ENCODE measurements at places on chromosomes 16 and 17.

GRCh38 chr16:57049678-57050077 is 42.7 kb upstream of the CPNE2 start:
- DNase-seq: no peak

GRCh38 chr16:13106464-13106863 is 205.1 kb downstream of the SHISA9 start:
- DNase-seq: no peak

- no peak for DNase-seq
These were observed 64.4 kb downstream of the ABCC6 start for GRCh38 chr16:16158741-16159374.

GRCh38 chr17:82876149-82876548 is 36.3 kb upstream of the ZNF750 start:
- DNase-seq: peak; percentile 55

DNA sequence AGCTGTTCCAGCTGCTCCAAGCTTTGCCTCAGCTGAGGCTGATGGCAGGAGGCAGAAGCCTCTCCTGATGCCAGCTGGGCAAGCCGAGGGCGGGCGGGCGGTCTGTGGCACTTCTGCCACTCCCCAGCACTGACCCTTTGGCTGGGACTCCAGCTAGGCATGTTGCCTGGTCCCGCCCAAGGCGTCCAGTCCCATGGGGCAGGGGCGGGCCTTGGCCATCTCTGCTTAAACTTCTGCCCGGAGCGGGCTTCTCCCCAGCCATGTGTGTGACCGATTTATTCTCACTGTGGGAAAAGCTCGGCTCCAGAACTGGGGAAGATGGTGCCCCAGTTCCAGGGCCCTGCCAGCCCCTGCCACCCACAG is 349.1 kb downstream of the SEC14L1 start:
- DNase-seq: no peak

GRCh38 chr17:75594499-75595283 is 7.1 kb downstream of the MYO15B start:
- DNase-seq: no peak

- peak; percentile 97 for DNase-seq
These were observed 31.0 kb downstream of the SOX9 start for GRCh38 chr17:72151565-72152386.

- no peak for DNase-seq
These were observed 64.3 kb downstream of the KLHDC4 start for GRCh38 chr16:87701505-87701921.

DNA sequence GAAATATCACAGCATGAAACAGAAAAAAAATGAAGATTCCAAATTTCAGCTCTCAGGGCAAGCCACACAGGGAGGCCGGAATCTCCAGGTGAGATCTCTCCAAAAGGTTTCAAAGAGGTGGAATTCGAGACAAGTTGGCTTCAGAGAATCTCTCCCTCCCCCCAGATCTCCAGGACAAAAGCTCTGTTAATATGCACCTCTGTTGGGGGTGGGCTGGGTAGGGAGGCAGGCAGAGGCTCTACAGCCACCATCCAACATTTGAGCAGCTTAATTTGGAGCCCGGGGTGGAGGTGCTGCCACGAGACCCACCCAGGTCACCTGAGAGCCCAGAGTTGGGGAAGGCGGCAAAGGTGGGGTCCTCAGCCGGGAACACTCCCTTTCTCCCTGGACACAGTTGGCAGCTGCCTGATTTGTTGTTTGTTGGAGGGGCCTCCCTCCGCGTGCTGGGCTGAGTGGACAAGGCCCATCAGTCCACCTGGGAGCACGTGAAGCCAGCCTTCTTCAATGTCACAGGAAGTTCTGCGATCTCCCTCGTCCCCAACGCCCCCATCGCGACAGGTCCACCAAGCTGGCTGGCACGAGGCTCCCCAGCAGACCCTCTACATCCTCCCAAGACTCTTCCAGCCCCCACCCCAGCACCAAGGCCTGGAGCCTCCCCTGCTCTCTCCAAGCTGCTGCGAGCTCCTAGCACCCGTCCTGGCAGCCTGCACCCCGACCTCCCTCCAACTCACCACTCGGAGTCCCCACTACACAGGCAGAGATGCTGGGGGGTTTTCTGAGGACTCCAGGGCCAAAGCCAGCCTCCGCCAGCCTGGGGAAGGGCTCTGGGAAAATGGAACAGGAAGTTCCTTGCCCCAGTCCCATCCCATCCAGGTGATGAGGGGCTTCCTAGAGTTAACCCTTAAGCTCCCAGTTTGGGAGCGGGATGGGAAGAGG is at the start of gene ZSCAN10:
ZSCAN10 (minus strand) TSS at position 836 of the 936 bp plus-strand sequence. CDS start 6,357 bp downstream, outside the sequence.
- DNase-seq: no peak

DNA sequence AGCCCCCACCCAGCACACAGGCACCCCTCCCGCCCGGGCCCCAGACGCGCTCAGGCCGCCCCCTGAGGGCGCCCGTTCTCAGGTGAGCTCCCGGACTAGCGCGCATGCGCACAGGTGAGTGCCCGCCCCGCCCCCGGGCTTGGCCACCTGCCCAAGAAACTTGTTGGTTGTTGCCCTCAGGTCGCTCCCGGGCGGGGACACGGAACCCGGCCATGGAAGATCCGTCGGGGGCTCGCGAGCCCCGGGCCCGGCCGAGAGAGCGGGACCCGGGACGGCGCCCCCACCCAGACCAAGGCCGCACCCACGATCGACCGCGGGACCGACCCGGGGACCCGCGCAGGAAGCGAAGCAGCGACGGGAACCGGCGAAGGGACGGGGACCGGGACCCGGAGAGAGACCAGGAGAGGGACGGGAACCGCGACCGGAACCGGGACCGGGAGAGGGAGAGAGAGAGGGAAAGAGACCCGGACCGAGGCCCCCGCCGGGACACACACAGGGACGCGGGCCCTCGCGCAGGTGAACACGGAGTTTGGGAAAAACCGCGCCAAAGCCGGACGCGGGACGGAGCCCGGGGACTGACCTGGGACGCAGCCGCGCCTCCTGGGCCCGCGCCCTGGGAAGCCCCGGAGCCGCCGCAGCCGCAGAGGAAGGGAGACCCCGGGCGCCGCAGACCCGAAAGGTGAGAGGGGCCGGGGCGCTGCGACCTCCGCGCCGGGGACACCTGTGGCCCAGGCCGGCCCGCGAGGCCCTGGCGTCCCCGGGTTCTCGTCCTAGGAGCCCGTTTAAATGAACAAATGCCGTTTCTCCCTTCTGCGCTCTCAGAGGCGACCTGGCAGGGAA is at the start of gene MARVELD3:
MARVELD3 (plus strand) TSS at position 167 of the 840 bp plus-strand sequence; CDS start at position 213, 46 bp downstream.
- DNase-seq: peak; percentile 46

GRCh38 chr16:51416926-51417325 is 265.9 kb upstream of the SALL1 start:
- DNase-seq: no peak

- no peak for DNase-seq
These were observed 13.4 kb downstream of the ENDOV start for GRCh38 chr17:80428363-80428762.

GRCh38 chr16:4911970-4912386 is 25.0 kb downstream of the PPL start:
- peak; percentile 32 for DNase-seq

DNA sequence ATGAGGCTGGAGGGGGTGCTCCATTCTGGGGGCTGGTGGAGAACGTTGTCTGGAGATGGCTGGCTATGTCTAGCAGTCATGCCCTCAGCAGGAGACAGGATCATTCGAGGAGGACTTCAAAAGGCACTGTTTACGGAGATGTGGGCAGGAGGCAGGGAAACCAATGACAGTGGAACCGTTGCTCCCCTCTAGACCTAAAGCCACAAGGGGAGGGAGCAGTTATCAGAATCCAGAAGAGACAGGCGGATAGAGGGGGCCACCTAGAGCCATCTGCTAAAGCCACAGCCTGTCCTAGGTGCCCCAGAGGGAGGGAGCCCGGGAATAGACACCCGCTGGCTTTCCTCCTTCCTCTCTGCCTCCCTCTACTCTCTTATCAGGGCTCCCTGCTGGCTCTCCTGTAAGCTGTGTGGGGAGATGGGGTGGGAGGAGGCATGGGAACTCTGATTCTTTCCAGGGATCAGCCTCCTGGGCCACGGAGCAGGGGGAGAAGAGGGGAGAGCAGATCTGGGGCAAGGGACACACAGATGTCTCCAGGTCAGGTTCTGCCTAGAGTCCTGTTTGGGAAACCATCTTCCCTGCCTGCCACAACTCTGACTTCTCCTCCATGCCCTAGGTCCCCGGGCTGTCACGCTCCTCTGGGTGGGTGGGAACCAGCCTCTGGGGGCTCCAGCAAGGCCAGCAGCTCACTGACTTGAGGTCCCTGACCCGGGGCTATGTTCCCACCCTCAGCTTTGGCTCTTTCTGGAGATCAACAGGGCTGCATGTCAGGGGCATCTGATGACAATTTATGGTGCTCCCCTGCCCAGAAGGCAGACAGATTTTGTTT is 42.3 kb downstream of the IRX3 start:
- DNase-seq: peak; percentile 77

DNA sequence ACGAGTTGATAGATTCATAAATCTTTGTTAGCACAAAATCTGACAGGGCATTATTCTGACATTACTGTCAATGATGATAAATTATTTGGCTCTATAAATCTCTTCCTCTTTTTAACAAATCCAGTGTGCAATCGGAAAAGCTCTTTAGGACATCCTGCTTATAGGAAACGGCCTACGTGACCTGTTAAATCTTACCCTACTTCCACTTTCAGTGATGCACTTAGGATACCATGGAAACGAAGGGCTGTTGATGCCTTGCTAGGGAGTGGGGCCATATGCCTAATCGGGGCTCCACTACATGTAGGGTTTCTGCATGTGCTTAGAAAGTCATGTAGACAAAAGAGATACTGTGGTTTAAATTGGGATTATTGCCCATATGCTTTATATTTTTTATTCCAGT is 27.2 kb downstream of the ZNF594 start:
- no peak for DNase-seq

DNA sequence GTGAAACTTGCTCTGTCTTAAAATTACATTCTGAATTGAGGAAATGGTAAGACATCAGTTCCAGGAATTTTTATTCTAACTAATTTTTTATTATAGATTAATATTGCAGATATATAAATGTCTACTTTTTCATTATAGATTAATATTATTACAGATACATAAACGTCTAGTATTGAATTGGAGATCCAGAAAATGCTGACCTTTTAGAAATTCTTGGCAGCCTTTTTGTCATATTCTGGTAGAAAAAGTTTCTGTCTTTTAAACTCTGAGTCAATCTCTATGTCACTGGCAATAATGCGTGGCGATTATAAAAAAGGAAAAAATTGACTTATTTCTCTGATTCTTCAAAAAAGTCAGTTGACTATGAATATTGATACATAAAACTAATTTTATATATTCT is 8.7 kb downstream of the ERCC4 start:
- no peak for DNase-seq

DNA sequence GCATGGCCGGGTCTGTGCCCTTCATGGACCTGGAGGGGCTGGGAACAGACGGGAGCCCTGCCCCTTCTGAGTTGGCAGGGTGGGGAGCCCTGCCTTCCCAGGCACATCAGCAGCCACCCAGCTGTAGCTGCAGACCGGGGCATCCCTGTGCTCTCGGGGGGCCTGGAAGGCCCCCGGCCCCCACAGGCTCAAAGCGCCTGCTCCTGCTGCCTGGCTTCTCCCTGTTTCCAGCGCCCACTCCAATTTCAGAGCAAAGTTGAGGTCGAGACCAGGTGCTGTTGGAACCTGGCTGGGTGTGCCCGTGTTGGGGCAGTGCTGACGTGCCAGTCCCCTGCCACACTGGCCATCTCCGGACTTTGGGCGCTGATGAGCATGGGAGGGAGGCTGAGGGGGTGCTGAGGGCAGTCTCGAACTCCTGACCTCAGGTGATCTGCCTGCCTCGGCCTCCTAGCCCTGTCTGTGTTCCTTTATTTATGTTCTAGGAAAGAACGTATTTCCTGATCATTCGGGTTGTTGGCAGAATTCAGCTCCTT is 4.9 kb upstream of the PRSS27 start:
- DNase-seq: no peak

DNA sequence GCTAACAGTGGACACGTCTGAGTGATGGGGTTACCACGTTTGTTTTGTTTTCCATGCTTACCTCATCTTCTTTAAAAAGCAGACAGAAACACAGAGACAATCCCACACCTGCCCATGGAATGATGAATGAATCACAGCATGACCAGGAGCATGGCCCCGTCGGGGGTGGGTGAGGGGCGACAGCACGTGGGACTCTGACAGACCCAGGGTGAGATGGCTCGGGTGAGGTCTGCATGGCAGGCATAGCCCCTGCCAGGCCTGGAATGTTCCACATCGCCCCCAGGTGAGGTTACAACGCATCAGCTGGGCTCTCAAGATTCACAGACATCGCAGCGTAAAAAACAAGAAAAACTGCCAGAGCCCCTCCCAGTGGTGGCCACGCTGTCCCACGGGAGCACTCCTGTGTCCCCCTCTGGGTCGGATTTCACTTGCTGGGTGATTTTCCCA is 18.1 kb downstream of the SLC7A5 start:
- DNase-seq: no peak

GRCh38 chr16:3173892-3174617 is 13.9 kb upstream of the OR1F1 start:
- DNase-seq: peak; percentile 65

- DNase-seq: no peak
These were observed 1.1 kb downstream of the ZNF23 start for GRCh38 chr16:71460941-71461340.

DNA sequence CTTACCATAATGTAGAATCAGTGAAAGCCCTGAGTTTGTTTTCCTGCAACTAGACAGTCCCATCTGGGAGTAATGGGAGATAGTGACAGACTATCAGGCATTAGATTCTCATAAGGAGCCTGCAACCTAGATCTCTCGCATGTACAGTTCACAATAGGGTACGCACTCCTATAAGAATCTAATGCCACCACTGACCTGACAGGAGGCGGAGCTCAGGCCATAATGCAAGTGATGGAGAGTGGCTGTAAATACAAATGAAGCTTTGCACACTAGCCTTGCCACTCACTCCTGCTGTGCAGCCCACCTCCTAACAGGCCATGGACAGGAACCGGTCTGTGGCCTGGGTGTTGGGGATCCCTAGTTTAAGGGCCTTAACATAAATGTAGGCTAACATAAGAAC is 21.4 kb downstream of the THUMPD1 start:
- DNase-seq: no peak

- DNase-seq: no peak
These were observed 45.0 kb downstream of the CDH13 start for GRCh38 chr16:82671741-82672140.

GRCh38 chr17:29977836-29978235 is 36.4 kb downstream of the EFCAB5 start:
- no peak for DNase-seq

GRCh38 chr16:4612474-4612931 is 2.2 kb downstream of the UBALD1 start:
- no peak for DNase-seq

- DNase-seq: no peak
These were observed 15.6 kb downstream of the SMPD3 start for GRCh38 chr16:68432701-68433100.

DNA sequence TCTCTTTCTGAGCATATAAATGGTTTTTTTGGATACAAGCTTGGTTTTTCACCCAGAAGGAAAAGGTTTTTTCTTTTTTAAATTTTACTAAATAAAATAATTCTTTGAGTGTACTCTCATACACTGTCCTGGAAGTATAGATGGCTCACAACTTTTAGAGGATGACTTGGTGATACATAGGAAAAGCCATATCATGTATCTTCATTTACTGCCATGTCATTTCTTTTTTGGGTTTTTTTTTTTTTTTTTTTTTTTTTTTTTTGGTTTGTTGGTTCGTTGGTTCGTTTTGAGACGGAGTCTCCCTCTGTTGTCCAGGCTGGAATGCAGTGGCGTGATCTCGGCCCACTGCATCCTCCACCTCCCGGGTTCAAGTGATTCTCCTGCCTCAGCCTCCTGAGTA is 11.8 kb downstream of the OGFOD1 start:
- no peak for DNase-seq

GRCh38 chr17:36930583-36930900 is 6.7 kb upstream of the LHX1 start:
- DNase-seq: no peak

Measured in HepG2 (cell line).